Renal pelvis (tissue), 12 donors: ENCODE measurements at places on chromosomes 5 and 9. TPM values are rescaled to one million over a fixed set of nuclear protein-coding genes. Genes with fewer than 3 reads are reported as not detected.

BTNL3 gene
- polyA plus RNA-seq = not detected

DIPK1B gene
- 48.4 TPM for polyA plus RNA-seq

HOMER1 gene
- 30.0 TPM for polyA plus RNA-seq

PCDHGB3 gene
- polyA plus RNA-seq = 2.6 TPM

S100Z gene
- polyA plus RNA-seq = 0.17 TPM

CARTPT gene
- not detected for polyA plus RNA-seq

KIF4B gene
- 0.29 TPM for polyA plus RNA-seq

NXNL2 gene
- 3.3 TPM for polyA plus RNA-seq

UBE2QL1 gene
- polyA plus RNA-seq = 0.82 TPM

SLC25A48 gene
- 3.5 TPM for polyA plus RNA-seq

SPINK4 gene
- polyA plus RNA-seq = not detected

ADGRD2 gene
- 0.37 TPM for polyA plus RNA-seq

LOX gene
- polyA plus RNA-seq = 41.6 TPM

LCN2 gene
- 0.49 TPM for polyA plus RNA-seq

GLRX gene
- 69.0 TPM for polyA plus RNA-seq

CNTNAP3 gene
- 4.4 TPM for polyA plus RNA-seq

MYMK gene
- polyA plus RNA-seq = not detected

MARCOL gene
- not detected for polyA plus RNA-seq

FAM114A2 gene
- polyA plus RNA-seq = 35.6 TPM

CCL27 gene
- 0.95 TPM for polyA plus RNA-seq

GPR151 gene
- polyA plus RNA-seq = not detected
